A172 (cell line): ENCODE measurements at places on chromosomes 12 and 14.

- DNase-seq, result no peak
These were observed 2.5 kb upstream of the LRRK2 start for GRCh38 chr12:40222247-40222646.

- DNase-seq, result no peak
These were observed 7.0 kb downstream of the PSMB11 start for GRCh38 chr14:23049011-23049410.

GRCh38 chr12:31817120-31817519 is 88.3 kb upstream of the AMN1 start:
- DNase-seq, result no peak

GRCh38 chr12:67524861-67525616 is 123.5 kb upstream of the DYRK2 start:
- no peak for DNase-seq

DNA sequence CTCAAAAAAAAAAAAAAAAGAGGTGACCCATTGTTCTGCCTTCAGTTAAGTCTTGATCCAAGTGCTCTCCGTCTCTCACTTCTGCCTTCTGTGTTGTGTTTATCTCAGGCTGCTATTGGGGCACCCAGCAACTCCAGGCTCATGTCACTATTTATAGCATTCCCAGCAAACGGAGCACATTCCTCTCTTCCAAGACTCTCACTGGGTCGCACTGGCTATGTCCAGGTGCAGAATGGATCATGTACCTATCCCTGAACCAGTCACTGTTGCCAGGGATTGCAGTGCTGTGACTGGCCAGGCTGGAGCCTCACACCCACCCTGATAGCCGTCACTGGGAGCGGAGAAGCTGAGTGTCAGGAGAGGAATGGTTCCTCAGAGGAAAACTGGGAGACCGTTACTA is 31.2 kb downstream of the RHOF start:
- DNase-seq, result peak; percentile 42

DNA sequence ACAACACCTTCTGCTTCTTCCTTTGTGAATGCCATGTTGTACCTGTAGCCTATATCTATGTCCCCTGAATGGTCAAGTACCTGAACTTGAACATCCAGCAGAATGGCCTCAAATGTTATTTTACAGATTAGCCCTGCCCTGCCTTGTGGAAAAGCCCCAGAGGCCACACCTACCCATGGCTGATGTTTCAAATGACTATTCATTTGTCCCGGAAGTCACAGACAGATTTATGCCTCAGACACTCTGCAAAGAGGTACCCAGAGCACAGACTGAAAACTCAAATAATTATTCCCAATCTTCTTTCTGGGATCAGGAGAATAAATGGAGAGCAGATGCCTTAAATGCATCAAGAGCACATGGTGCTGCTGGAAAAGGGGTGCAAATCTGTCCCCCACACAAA is 13.0 kb upstream of the DPF3 start:
- peak; percentile 68 for DNase-seq

DNA sequence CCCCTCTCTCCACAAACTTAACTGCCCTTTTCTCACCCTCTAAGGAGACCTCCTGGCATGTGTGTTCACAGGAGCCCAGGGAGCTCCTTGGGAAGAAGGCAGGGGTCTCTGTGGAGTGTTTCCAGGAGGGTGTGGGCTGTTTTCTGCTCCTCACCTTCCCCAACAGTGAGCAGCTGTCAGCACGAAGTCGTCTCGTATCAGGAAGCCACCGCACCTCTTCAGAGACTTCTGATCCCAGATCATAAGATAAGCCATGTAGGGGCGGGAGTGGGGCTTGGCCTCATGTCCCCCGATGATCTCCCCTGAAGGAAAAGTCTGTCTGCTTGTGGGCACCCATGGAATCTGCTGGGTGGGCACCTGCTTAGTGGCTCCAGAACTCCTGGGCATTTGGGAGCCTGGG is 1.2 kb downstream of the GZMB start:
- DNase-seq, result no peak

DNA sequence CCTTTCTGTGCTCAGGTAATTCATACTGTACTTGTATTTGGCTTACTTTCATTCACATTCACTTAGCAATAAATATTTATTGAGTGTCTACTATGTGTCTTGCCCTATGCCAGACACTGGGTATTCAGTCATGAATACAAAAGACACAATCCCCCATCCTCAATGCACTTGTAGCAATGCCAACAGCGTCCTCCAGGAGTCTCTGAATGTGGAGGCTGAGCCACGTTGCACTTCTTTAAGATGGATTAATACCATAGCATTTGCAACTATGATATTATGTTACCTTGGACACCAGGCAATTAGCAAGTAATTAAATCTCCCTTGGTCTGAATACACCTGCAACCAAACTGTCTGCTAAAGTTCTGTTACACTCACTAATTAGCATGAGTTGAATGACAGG is 58.8 kb downstream of the OTX2 start:
- DNase-seq, result no peak

- no peak for DNase-seq
These were observed 91.1 kb downstream of the FBXL14 start for GRCh38 chr12:1503281-1503711.

- no peak for DNase-seq
These were observed 47.3 kb upstream of the SRP54 start for GRCh38 chr14:34935488-34935887.

DNA sequence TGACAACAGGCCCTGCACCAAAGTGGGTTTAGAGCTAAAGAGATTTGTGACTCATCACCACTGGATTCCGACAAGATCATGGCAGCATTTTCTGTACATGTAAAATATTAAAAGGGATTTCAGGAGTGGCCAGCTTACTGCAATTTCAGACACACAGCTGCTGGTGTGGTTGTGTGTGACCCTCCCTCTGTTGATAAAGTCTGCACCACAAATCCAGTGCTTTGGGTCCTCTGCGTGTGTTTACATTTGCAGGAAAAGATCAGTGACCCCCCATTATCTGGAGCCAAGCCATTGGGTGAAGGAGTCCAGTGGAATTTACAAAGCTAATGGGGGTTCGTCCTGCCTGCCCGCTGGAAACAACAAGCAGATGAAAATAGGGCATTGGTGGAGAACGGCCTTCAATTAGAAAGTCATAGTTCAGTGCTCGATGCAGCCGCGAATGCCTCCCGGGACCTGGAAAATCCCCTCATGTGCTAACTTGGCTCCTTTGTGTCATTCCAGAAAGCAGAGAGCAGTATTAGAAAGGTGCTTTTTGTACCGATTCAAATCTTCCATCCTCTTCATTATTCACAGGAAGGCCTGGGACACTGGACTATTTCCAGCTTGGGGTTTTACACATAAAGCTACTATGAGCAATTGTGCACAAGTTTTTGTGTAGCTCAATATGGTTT is 188.5 kb upstream of the TMEM132C start:
- peak; percentile 37 for DNase-seq

- no peak for DNase-seq
These were observed 7.7 kb downstream of the BRF1 start for GRCh38 chr14:105292826-105293711.

- no peak for DNase-seq
These were observed 33.2 kb downstream of the PIGH start for GRCh38 chr14:67566908-67567307.

GRCh38 chr14:48955857-48956256 is 630.3 kb downstream of the RPS29 start:
- DNase-seq, result no peak

DNA sequence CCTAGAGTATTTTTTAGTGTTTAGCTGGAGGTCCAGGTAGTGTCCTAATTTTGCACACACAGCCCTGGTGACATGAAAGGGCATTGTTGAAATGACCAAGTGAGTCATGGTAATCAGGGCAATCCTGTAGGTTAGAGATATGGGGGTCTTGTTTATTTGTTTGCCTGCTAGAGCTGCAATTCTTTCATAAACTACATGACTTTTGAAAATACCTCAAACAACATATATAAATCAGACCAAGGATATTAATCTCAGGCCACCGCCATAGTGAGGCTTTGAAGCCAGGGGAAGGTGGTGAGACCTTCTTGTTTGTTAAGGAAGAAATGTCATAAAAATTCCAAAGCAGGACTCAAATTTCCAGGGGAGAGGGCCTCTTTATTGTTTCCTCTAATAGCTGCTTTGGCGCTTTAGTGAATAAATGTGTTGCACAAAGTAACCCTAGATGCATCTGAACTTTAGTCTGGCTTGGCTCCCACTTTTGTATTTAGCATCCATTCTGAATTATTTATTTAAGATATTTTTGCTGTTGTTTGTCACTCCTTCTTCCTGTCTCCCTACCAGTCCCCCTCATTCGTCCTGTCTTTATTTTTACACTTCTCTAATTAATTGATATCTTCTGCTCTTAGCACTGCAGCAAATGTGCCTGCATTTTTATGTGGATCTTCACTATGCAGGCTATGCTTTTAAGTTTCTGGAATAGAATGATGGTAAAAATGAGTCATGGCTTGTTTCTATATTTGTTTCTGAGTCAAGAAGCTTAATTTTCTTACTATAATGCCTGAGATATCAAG is 430.3 kb downstream of the RAD51B start:
- no peak for DNase-seq

GRCh38 chr12:131845121-131845520 is 16.9 kb downstream of the MMP17 start:
- DNase-seq, result no peak

DNA sequence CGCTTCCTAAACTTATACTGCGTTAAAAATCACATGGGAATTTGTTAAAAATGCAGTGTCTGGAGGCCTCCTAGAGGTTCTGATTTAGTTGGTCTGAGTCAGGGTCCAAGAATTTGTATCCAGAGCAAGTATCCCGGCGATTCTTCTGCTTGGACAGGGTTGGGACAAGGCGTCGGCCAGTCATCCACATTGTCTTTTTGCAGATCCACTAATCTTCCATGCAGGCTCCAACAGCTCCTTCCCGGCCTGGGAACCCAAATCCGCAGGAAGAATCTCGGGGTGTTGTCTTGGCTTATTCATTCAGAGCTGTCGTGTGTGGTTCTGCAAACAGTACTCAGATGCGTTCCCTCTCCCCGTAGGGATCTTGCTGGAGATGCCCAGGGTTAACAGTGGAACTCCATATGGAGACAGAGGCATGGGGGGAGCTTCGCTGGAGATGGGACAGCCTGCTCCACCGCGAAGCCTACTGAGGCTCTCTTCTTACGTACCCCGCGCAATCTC is 25.3 kb downstream of the GPRC5D start:
- peak; percentile 46 for DNase-seq

GRCh38 chr12:24127919-24128721 is 178.7 kb upstream of the SOX5 start:
- DNase-seq, result no peak

DNA sequence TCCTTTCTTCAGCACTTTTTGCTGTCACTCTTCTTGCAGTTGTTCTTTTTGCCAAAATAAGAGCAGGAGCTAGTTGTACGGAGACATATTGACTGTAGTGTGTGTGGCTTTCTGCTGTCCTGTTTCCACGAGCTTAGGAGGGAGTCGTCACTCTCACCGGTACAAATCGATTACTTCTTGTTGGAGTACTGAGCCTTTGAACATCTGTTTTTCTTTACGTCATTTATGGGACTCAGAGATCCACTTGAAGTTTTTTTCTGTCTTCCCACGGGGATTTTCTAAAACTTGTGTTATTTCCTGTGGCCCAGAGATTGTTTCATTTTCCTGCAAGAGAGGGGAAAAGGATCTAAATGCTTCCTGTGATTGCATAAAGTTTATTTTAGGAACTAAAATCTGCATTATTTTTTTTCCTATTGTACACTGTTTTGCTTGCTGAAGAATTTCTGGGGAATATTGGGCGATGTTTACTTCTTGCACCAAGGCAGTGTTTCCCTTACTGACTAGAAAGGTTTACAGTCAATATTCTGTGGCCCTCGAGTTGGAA is 199.8 kb upstream of the ARHGAP5 start:
- no peak for DNase-seq

DNA sequence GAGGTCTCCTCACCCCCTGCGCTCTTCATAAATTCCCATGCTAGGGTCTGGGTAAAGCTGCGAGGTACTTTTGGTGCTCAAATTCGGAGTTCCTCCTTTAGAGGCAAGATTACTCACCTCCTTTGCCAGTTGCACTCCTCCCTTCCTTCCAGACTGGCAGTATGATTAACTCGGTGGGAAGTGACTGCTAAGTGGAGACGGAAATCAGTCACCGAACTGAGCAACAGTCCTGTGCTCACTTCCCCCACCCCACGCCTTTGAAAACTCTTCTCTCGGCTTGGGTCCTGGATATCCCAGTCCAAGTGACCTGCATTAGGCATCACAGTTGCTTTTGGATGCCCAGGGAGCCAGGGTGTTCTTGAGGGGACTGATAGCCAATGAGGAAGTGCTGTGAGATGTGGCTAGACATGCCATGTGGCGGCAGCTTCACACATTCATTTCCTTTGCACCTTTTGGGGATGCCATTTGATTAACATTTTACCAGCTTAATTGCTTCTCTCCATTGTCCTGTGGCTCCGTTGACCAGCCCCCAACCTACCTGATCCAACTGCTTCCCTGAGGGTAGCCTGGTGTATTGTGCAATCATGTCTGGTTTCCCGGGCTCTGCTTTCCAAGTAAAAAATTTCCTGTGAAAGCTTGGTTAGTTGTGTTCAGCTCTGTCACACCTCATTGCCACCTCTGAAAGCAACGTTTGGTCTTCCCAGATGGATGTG is 840 bp downstream of the PNP start:
- DNase-seq, result peak; percentile 63

- no peak for DNase-seq
These were observed 86.4 kb upstream of the SINHCAF start for GRCh38 chr12:31412292-31412801.

DNA sequence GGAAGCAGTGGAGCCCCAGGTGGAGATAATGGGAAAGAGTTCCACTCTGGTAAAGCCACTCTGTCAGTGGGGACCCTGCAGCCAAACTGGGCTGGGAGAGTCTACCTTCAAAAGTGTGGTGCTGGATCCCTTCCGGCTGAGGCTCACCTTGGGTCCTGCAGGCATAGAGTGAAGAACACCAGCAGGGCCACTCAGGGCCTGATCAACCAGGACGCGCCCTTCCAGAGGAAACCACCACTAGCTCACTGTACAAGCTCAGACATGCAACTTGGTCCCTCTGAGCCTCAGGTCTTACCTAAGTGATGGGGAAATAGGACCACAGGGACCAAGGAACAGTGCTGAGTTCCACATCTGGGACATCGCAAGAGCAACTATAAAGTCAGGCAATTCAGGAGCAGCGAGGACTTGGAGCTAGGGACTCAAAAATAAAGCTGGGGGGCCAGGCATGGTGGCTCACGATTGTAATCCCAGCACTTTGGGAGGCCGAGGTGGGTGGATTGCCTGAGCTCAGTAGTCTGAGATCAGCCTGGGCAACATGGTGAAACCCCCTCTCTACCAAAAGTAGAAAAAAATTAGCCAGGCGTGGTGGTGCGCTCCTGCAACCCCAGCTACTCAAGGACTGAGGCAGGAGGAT is 5.9 kb upstream of the PRPH start:
- no peak for DNase-seq

DNA sequence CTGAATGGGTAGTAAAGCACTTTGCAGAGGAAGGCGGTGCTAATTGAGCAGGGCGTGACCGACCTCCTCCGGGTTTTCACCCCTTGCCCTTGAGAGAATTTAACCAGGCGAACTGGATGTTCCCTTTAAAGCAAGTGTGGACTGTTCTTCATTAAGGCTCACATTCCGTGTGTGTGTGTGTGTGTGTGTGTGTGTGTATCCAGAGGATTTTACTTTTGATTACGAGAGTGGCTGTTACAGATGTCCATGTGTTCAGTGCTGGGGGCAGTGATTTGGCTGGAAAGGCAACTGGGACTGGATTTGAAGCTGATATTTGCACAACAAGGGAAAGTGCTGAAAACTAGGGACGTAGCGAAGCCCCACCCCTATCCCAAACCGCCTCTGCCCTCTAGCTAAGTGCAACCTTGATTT is 2.2 kb downstream of the TMEM132C start:
- no peak for DNase-seq

- DNase-seq, result no peak
These were observed 59.4 kb upstream of the FICD start for GRCh38 chr12:108455706-108456105.

- no peak for DNase-seq
These were observed 7.0 kb downstream of the ETNK1 start for GRCh38 chr12:22631863-22632463.
